ENCODE measurements at places on chromosomes 13 and 19.

- DNase-seq, result peak; percentile 49
Observed at GRCh38 chr13:99062593-99062992, 84.7 kb upstream of the DOCK9 start.

GRCh38 chr19:43639519-43640423 lies at the start of gene CADM4:
Gene CADM4 (minus strand): TSS chr19:43639850. CDS start chr19:43639790, 60 bp downstream.
- no peak for DNase-seq

DNA sequence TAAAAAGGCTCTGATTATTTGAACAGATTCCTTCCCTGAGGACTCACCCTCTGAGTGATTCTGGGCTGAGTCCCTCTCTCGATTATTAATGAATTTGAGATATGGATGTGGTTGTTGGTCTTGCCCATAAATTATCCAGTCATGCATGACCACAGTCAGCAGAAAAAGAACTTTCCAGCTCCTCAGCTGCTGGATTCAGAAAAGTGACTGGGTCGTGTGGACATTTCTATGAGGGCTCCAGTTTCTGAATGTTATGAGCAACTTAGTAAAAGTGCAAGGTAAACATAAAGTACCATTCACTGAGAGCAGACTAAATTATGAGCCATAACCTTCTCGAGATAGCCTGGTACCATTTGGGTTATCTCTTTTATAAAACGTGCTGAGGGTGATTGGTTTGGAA lies 100.1 kb upstream of the CLDN10 start:
- no peak for DNase-seq

DNA sequence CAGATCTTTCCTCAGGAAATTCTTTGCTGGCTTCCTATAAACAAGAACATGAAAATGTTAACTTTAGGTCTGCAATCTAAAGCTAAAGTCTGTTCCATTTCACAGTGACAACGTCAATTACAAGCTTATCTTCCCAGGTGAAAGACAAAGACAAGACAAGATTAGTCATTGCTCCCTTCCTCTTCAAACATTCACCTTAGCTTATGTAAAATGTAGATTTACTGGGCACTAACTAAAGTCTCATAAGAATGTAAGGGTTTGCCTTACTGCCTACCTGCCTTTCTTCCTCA lies 17.2 kb downstream of the TNFSF14 start:
- no peak for DNase-seq

DNA sequence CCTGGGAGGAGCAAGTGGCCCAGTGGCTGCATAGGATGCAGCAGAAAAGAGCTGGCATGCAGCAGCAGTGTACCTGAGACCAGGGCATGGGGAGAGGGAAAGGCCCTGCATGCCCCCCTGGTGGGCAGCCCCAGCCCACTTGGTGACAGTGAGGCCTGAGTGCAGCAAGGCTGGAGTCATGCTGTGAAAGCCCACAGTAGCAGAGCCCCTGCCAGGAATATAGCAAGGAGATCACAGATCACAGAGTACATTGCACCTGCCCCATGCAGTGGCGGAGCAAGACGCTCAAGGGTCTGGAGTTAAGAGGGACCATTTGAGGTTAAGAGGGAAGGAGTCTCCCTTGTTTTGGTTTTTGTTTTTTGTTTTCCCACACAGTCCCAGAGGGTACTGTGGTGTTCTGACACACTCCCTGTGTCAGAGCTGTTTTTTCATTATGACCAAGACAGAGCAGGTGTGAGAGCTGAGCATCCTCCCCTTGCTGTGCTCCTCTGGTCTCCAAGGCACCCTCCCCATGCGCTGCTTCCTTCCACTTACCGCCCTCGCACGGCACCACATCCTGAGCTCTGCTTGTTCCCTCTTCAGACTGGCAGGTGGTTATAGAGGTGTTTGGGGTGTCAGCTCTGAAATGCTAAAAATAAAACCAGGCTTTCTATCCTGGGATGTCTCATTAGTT lies 85.0 kb upstream of the UBL3 start:
- DNase-seq, result no peak

DNA sequence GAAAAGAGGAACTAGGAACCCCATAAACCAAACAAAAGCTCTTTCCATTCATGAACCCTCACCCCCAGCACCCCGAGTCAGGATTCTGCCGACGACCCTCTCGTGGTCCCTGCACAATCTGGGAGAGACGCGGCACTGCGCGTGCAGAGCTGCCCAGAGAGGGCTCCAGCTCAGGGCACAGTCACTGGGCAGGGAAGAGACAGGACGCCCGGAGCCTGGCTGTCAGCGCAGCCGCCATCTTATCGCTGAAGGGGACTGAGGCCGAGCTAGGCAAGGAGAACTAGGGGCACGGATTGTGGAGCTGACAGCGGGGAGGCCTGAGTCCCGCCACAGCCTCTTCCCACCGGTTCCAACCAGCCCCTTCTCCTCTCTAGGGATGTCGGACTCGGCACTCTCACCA lies 349 bp downstream of the ZNF98 start:
- no peak for DNase-seq

DNA sequence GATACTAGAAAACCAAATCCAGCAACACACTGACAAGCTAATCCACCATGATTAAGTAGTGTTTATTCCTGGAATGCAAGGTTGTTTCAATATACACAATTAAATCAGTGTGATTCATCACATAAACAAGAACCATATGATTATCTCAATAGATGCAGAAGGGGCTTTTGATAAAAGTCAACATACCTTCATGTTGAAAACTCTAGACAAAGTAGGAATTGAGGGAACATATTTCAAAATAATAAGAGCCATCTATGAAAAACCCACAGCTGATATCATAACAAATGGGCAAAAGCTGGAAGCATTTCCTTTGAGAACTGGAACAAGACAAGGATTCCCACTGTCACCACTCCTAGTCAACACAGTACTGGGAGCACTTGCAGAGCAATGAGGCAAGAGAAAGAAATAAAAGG lies 213.6 kb upstream of the CSNK1A1L start:
- DNase-seq, result peak; percentile 5

DNA sequence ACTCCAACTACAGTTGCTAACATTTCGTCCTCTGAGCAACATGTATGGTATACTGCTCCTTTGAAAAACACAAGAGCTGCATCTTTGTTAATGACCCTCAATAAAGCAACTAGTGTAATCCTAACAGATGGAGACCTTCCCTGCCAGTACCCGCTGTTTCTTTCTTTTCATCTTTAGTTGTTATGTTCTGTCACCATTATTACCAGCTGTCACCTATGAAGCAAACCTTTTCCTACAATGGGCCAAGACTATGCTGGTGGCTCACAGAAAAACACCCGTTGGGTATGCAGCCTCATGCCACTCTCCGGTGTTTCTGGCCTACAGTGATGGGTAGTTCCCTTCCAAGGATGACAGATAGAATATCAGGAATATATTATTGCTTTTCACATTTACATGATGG lies 29.7 kb upstream of the CYSLTR2 start:
- no peak for DNase-seq

Measured in AG09309 (cell line).